ENCODE measurements at places on chromosomes 3 and 15. TPM values are rescaled to one million over a fixed set of nuclear protein-coding genes. Genes with fewer than 3 reads are reported as not detected.

Gene PSMD6
- 184 TPM for polyA plus RNA-seq

Gene ANKRD63
- 13.7 TPM for polyA plus RNA-seq

Gene SCG5
- polyA plus RNA-seq, result 20.2 TPM

Gene SLC24A5
- polyA plus RNA-seq, result not detected

Gene ROPN1
- polyA plus RNA-seq, result not detected

Gene PTPRG
- 15.2 TPM for polyA plus RNA-seq

Gene SERPINI2
- polyA plus RNA-seq, result not detected

Gene SLC2A2
- polyA plus RNA-seq, result not detected

Gene THAP10
- polyA plus RNA-seq, result 7.8 TPM

Gene SEMA3B
- 20.6 TPM for polyA plus RNA-seq

Gene LSMEM2
- 18.1 TPM for polyA plus RNA-seq

Gene PP2D1
- 0.27 TPM for polyA plus RNA-seq

Gene TGFBR2
- polyA plus RNA-seq, result 9.1 TPM

Gene FILIP1L
- 0.75 TPM for polyA plus RNA-seq

Gene COL6A5
- polyA plus RNA-seq, result not detected

Gene CD96
- not detected for polyA plus RNA-seq

DNA sequence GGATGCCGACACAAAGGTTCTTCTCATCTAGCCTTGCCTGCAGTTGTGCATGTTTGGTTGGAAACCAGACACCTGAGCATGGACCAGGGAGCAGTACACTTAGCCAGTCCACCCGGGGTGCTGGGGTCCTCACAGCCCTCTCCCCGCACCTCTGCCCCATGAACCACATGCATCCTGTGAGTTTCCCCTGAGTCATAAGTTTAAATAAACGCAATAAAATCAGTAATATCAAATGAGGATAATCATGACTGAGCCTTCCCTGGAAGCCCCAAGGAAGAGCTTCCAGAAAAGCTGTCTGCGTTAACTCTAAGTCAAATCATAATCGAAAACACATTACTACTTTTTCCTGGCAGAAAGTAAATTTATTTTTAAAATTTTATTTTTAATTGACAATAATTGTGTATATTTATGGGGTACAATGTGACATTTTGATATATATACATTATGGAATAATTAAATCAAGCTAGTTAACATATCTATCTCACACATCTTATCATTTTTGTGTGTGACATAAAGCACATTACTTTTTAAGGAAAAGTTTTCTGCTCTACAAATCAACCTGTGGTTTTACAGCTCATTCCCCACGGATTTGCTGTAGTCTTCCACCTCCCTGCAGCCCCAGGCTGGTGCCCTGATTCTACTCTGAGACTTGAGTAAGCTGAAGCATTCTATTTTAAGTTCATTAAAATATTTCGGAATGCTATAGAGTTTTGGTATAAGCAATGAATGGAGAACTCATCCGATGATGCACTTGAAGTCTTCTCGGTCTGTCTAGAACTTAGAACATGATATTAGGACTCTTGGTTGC lies 166.0 kb upstream of the EIF1B start:
- H3K4me3 ChIP-seq, result no peak overlapping the region
- H3K27ac ChIP-seq, result no peak overlapping the region
- no peak for DNase-seq
- no peaks in the 10 kb centered on the region for H3K4me1 ChIP-seq
- H3K27me3 ChIP-seq, result no peaks in the 10 kb centered on the region
- no peaks in the 10 kb centered on the region for H3K36me3 ChIP-seq

GRCh38 chr3:120587332-120587975 lies 8.7 kb upstream of the NDUFB4 start:
- no peaks in the 10 kb centered on the region for H3K36me3 ChIP-seq
- no peak overlapping the region for H3K27ac ChIP-seq
- no peaks in the 10 kb centered on the region for H3K4me1 ChIP-seq
- no peak overlapping the region for H3K4me3 ChIP-seq
- no peaks in the 10 kb centered on the region for H3K27me3 ChIP-seq

- no peak overlapping the region for H3K27ac ChIP-seq
- no peaks in the 10 kb centered on the region for H3K27me3 ChIP-seq
- H3K36me3 ChIP-seq, result no peaks in the 10 kb centered on the region
- no peak overlapping the region for H3K4me3 ChIP-seq
Measured at GRCh38 chr3:55198554-55198953, 270.7 kb upstream of the LRTM1 start.

GRCh38 chr15:90819390-90819789 lies 49.0 kb upstream of the FURIN start:
- H3K4me1 ChIP-seq, result no peaks in the 10 kb centered on the region
- H3K27ac ChIP-seq, result no peak overlapping the region
- no peak overlapping the region for H3K4me3 ChIP-seq
- no peaks in the 10 kb centered on the region for H3K36me3 ChIP-seq
- no peaks in the 10 kb centered on the region for H3K27me3 ChIP-seq

DNA sequence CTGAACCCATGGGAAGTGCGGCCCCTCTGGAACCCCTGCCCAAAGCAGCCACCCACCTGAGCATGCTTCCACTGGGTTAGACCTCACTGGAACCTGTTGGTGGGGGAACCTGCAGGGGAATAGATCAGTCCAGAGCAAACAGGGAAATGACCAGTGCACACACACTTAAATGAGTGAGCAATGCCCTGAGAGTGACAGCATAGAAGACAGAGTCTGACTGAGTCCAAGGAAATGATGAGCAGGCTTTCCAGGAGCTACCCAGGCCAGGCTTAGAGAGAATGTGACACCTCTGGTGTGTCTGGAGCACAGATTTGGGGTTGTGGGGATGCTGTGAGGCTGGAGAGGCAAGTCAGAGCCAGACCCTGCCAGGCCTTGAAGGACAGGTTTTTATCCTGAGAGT lies 28.5 kb downstream of the PLA1A start:
- no peaks in the 10 kb centered on the region for H3K27me3 ChIP-seq
- H3K4me1 ChIP-seq, result peaks cover 8% of the 10 kb centered on the region
- DNase-seq, result no peak
- no peaks in the 10 kb centered on the region for H3K36me3 ChIP-seq

GRCh38 chr3:139588450-139588849 lies 48.9 kb upstream of the RBP1 start:
- no peak overlapping the region for H3K27ac ChIP-seq
- no peak overlapping the region for H3K4me3 ChIP-seq
- H3K4me1 ChIP-seq, result no peaks in the 10 kb centered on the region
- no peaks in the 10 kb centered on the region for H3K27me3 ChIP-seq
- no peak for DNase-seq

DNA sequence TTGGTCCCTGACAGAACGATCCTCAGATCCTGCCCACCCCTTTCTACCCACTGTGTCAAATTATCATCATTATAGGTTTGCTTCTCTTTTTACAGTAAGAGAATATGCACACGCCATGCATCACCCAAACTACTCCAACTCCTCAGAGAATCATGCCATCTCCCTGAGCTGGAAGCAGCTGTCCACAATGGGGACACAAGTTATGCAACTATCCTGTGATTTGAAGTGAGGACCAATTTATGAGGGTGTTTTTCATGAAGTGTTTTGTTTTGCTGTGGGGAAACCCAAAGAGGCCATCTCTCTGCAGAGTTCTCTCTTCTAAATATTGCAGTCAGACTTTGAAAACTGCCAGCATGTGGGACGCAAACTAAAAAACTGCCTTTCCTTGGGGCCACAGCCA lies 35.8 kb upstream of the TNFSF10 start:
- no peaks in the 10 kb centered on the region for H3K36me3 ChIP-seq
- H3K27ac ChIP-seq, result no peak overlapping the region
- H3K4me1 ChIP-seq, result no peaks in the 10 kb centered on the region
- no peaks in the 10 kb centered on the region for H3K27me3 ChIP-seq
- DNase-seq, result no peak
- H3K4me3 ChIP-seq, result no peak overlapping the region

- H3K4me1 ChIP-seq, result no peaks in the 10 kb centered on the region
- H3K27me3 ChIP-seq, result no peaks in the 10 kb centered on the region
- no peaks in the 10 kb centered on the region for H3K36me3 ChIP-seq
- no peak overlapping the region for H3K27ac ChIP-seq
Measured at GRCh38 chr15:36323615-36324014, 255.8 kb upstream of the CDIN1 start.

- H3K36me3 ChIP-seq, result no peaks in the 10 kb centered on the region
- H3K4me3 ChIP-seq, result no peak overlapping the region
Measured at GRCh38 chr3:13093687-13094086, 20.5 kb upstream of the IQSEC1 start.

GRCh38 chr3:102715030-102715697 lies 280.3 kb downstream of the ZPLD1 start:
- DNase-seq, result no peak
- no peak overlapping the region for H3K27ac ChIP-seq
- H3K36me3 ChIP-seq, result no peaks in the 10 kb centered on the region
- no peaks in the 10 kb centered on the region for H3K27me3 ChIP-seq

- no peak overlapping the region for H3K4me3 ChIP-seq
- H3K27ac ChIP-seq, result peak overlapping the region; percentile 93
- peaks cover 47% of the 10 kb centered on the region for H3K4me1 ChIP-seq
- H3K27me3 ChIP-seq, result no peaks in the 10 kb centered on the region
Measured at GRCh38 chr3:29335438-29335837, 54.6 kb downstream of the RBMS3 start.

DNA sequence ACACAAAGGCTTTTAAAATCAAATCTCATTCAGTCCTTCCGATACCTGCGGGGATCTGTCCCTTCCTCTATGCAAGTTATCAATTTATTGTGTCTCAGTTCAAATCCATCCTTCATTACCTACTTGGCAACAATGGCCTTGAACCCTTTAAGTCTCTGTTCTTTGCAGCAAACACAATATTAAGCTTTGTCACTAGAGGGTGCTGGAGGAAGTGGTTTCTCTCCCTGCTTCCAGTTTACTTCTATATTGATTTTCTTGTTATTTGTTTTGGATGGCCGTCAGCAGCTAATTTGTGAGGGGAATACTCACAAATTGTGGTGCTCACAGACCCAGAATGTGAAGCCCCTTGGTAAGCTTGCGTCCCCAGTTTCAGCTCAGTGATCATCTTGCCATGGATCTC lies 278.3 kb downstream of the FGF12 start:
- DNase-seq, result no peak
- no peak overlapping the region for H3K27ac ChIP-seq
- no peaks in the 10 kb centered on the region for H3K36me3 ChIP-seq
- peaks cover 25% of the 10 kb centered on the region for H3K27me3 ChIP-seq
- no peaks in the 10 kb centered on the region for H3K4me1 ChIP-seq

GRCh38 chr15:80202641-80203360 lies 49.2 kb downstream of the CTXND1 start:
- no peaks in the 10 kb centered on the region for H3K4me1 ChIP-seq
- no peak overlapping the region for H3K27ac ChIP-seq

GRCh38 chr15:27183201-27183600 lies 212.2 kb downstream of the GABRG3 start:
- H3K27ac ChIP-seq, result no peak overlapping the region
- no peaks in the 10 kb centered on the region for H3K36me3 ChIP-seq
- no peaks in the 10 kb centered on the region for H3K27me3 ChIP-seq
- H3K4me1 ChIP-seq, result no peaks in the 10 kb centered on the region

GRCh38 chr3:9398700-9399336 lies 1.4 kb downstream of the SETD5 start:
- peak overlapping the region; percentile 82 for H3K4me3 ChIP-seq
- H3K4me1 ChIP-seq, result peaks cover 53% of the 10 kb centered on the region
- H3K27me3 ChIP-seq, result no peaks in the 10 kb centered on the region
- H3K36me3 ChIP-seq, result peaks cover 8% of the 10 kb centered on the region

GRCh38 chr15:59904450-59905135 lies 99.5 kb upstream of the FOXB1 start:
- peaks cover 16% of the 10 kb centered on the region for H3K27me3 ChIP-seq
- no peaks in the 10 kb centered on the region for H3K4me1 ChIP-seq
- no peaks in the 10 kb centered on the region for H3K36me3 ChIP-seq
- no peak overlapping the region for H3K27ac ChIP-seq

- H3K27ac ChIP-seq, result no peak overlapping the region
- no peak for DNase-seq
- H3K4me3 ChIP-seq, result no peak overlapping the region
- peaks cover 21% of the 10 kb centered on the region for H3K4me1 ChIP-seq
Measured at GRCh38 chr3:61912158-61912557, 350.8 kb downstream of the PTPRG start.

GRCh38 chr3:140559546-140559945 lies 118.3 kb upstream of the TRIM42 start:
- H3K27me3 ChIP-seq, result no peaks in the 10 kb centered on the region
- no peaks in the 10 kb centered on the region for H3K36me3 ChIP-seq
- H3K4me3 ChIP-seq, result no peak overlapping the region
- H3K4me1 ChIP-seq, result no peaks in the 10 kb centered on the region

GRCh38 chr3:134232151-134232550 lies 18.5 kb downstream of the RYK start:
- peak; percentile 37 for DNase-seq
- H3K4me1 ChIP-seq, result peaks cover 23% of the 10 kb centered on the region
- H3K27me3 ChIP-seq, result no peaks in the 10 kb centered on the region
- H3K36me3 ChIP-seq, result no peaks in the 10 kb centered on the region

DNA sequence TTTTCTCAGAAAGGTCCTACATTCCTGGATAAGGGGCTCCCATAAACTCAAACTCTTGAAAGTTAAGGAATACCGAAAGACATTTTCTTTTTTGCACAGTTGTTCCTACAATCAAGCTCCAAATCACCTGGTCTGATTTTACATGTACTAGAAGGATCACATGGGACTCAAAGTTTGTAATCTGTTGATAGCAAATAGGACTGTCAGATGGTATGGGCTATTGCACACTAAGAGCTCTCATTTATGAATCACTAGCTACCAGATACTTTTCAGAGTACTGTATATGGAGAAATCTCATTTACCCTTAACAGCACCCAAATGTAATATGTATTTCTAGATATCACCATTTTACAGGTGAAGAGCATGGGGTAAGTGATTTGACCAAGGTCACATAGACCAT lies 49.5 kb upstream of the CMSS1 start:
- H3K27ac ChIP-seq, result no peak overlapping the region
- DNase-seq, result no peak
- H3K27me3 ChIP-seq, result peaks cover 2% of the 10 kb centered on the region
- H3K4me3 ChIP-seq, result no peak overlapping the region
- H3K36me3 ChIP-seq, result no peaks in the 10 kb centered on the region

GRCh38 chr15:98957655-98958054 lies 49.9 kb downstream of the PGPEP1L start:
- H3K27me3 ChIP-seq, result no peaks in the 10 kb centered on the region
- DNase-seq, result no peak
- H3K4me1 ChIP-seq, result no peaks in the 10 kb centered on the region
- no peak overlapping the region for H3K27ac ChIP-seq

GRCh38 chr3:189803254-189803653 lies 172.1 kb downstream of the TP63 start:
- DNase-seq, result no peak
- peaks cover 6% of the 10 kb centered on the region for H3K4me1 ChIP-seq
- H3K36me3 ChIP-seq, result no peaks in the 10 kb centered on the region

DNA sequence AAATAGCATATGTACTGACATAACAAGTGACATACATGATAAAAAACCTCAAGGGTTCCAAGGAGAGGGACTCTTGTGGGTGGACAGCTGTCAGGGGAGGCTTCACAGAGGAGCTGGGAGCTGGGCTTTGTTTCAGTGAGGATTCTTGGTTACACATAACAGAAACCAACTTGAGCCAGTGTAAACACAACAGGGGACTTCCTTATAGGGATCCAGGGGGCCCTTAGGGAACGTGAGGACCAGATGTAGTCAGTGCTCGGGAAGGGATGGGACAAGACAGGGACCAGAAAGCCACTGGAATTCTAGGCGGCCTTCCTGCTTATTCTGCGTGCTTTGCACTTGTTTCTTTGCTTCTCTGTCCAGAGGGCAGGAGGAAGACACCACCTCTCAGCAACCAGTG lies 34.9 kb downstream of the SNAPC5 start:
- no peak for DNase-seq
- peak overlapping the region; percentile 35 for H3K27ac ChIP-seq

All from cardiac muscle cell (in vitro differentiated cells and primary cell).